Activated CD4-positive, CD25-positive, alpha-beta regulatory T cell (primary cell): ENCODE measurements at places on chromosomes 12 and 14.

DNA sequence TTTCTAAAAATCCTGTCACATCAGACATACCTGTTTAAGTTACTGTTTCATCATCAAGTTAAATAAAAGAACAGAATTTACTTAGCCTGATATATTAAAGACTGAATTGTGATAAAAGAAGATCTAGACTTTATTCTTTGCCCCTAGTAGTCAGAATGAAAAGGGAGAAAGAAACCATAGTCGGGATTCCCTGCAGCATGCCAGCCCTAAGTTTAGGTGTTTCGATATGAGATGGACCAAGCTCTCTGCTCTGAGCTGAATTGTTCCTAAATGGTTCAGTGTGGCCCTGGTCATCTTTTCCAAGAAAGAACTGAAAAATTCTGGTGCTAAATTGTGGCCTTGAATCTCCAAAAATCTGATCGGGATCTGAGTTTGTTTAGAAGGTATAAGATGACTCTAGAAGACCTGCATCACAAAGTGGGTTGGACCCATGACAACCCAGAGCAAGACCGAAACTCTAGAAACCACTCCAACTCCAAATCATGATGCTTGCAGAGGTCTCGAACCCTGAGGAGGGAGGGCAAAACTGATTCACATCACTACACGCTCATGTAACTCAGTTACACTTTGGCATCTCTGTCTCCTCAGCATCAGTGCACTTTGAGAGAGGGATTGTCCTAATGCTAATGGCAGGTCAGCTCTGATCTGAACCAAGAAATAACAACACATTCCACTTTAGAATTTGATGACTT is 15.7 kb downstream of the PTGER2 start:
- DNase-seq: no peak

- DNase-seq: no peak
Observed at GRCh38 chr12:114636723-114637480, 47.1 kb downstream of the TBX3 start.

GRCh38 chr14:74904635-74905503 is 18.2 kb downstream of the RPS6KL1 start:
- no peak for DNase-seq

DNA sequence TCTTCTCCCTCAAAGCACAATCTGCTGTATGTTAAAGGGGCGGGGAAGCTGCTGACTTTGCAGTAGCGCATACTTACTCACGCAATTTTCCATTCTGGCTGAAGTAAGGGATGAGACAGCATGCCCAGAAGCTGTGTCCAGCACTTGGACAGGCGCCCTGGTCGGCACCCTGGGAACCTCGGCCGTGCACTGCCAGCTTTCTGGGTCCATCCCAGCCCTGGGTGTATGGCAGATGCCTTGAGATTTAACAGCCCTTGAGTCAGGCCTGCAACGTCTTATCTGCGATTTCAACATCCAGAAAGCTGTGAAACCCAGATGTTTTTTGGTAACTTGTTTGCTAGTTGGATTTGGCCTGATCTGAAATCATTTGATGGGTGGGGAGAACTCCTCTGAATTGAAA is 16.1 kb downstream of the EML1 start:
- no peak for DNase-seq

DNA sequence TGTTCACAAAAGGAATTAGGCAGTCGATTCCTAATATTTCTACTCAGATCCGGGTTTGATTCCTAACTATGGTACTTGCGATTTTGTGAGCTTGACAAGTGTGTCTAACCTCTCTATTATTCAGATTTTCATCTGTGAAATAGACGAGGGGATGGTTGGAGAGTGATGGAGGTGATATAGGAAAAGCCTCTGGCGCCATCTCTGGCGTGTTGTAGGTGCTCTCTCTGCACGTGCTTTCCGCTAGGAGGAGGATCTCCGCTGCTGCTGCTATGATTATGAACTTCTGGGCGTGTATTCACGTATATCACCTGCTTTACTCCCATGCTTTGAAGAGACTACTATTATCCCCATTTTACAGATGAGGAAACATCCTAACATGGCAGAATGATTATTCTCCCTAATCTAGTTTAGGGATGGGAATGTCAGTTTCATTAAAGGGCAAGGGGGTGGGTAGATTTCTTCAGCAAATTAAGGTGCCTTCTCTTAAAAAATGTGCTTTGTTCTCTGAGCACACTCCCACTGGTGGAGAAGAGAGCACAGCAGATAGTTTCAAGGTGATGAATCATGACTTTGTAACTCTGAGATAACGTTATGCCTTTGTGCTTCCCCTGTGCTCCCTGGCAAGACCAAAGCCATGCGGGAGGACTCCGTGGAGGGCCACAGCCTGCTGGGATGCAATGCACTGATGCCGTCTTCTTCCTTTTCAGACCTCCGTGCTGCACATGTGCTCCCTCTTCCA is 97.1 kb downstream of the PRIMA1 start:
- DNase-seq: no peak

- DNase-seq: no peak
Observed at GRCh38 chr14:73742520-73743238, 28.5 kb upstream of the PNMA1 start.

- no peak for DNase-seq
Observed at GRCh38 chr12:72053604-72054003, 115.0 kb downstream of the TPH2 start.

DNA sequence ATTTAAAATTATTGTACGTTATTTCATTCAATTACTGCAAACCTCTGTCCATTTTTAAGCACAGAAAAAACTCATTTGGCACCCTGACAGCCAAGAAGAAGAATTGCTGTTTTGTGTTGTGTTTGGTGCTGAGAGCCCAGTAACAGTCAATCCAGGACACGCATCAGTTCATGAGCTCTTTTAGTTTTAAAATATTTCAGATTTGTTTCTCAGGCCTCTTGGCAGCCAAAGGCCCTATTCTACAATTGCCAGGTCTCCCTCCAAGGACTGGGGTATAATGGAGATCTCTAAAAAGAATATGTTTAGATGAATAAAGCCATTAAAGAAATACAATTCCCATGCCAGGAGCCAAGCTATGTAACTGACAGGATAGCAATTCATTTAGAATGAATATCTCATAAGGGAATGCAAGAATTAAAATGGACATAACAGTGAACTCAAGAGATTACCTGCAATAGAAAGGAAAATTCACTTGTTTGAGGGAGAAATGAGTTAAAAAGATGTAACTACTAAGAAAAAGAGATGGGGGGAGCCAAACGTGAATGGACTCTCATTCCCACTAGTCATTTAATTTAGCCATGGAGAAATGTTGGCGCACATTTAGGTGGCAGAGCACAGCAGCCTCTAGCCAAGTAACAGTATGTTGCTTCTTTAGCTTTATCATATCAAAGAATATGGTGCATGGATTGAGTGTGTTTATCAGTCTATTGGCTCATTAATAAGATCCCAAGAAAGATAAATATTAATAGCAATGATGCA is 140.6 kb upstream of the PELI2 start:
- DNase-seq: no peak

- DNase-seq: no peak
Observed at GRCh38 chr14:83757916-83758315, 1772.0 kb upstream of the FLRT2 start.

DNA sequence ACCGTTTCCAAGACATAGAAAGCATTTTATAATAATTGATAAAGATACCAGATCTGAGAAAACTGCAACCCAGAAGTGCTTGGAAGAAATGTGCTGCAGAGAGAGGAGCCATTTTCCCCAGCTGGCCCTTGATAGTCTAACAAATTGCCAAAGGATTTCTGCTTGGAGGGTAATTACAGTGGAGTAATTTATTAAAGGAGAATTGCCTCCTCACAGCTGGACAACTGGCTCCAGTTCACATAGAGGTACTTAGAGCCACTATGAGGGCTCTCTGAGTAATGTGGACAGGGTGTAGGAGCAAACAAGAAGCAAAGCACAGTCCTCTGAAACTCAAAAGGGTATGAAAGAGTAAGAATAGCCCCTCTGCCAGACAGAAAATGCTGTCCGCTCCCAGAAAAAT is 335.6 kb downstream of the SYT1 start:
- DNase-seq: no peak

- DNase-seq: no peak
Observed at GRCh38 chr12:76919383-76920171, 40.8 kb upstream of the CSRP2 start.

DNA sequence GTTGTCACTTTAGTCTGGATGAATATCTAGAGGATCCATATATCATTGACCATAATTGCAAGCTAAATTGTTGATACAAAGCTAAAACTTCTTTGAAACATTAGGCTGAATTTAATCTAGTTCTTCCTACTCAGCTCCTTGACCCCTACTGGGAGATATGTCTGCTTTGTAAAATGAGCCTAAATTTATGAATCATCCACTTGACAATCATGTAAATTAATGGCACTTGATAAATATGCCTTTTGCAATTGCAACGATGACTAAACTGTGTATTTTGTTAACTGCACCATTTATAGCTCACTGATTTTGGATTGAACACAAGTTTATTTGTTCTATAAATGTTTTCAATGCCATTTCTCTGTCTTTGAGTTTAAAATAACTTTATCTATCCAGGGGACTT is 1616.5 kb upstream of the FLRT2 start:
- no peak for DNase-seq

- DNase-seq: no peak
Observed at GRCh38 chr12:33628087-33628486, 188.5 kb upstream of the SYT10 start.

GRCh38 chr12:1630133-1630826 is 1.2 kb downstream of the WNT5B start:
- DNase-seq: no peak
